ENCODE measurements at places on chromosomes 2 and 18. TPM values are rescaled to one million over a fixed set of nuclear protein-coding genes. Genes with fewer than 3 reads are reported as not detected.
A peak's percentile ranks its signal among the peaks of the same experiment; 100 is the strongest.

ZCCHC2 gene
- total RNA-seq: 12.9 TPM

ASAP2 gene
- total RNA-seq: 20.3 TPM

RNU2-63P gene
- total RNA-seq: not detected

AFF3 gene
- 10.8 TPM for total RNA-seq

UGT1A4 gene
- not detected for total RNA-seq

- no peak for DNase-seq
Observed at GRCh38 chr2:207499114-207499513, 30.6 kb upstream of the CREB1 start.

GRCh38 chr2:158570869-158571268, 114.1 kb downstream of the PKP4 start:
- DNase-seq: no peak

DNA sequence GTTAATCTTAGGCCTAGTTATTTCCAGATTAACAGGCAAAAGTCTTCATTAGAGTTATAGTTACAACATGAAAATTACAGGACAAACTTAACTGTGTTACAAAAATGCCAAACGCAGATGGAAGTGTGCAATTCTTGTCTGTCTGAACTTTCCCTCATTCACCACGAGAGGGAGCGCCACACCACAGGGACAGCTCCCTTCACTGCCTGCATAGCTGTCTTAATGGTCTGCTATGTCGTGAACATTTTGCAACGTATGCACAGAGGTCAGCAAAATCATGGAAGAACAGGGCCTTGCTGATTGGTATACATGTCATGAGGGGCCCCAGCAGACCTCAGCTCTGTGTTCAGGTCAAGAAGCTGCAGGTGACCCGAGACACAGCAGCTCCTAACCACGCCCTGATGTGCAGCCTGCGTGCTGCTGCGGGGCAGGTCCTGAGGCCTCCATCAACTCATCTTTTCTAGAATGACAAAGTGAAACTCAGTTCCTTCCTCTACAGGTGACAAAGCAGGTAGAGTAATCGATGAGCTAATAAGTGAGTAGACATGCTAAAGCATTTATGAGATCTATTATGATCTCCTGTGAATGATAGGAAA, 78.8 kb upstream of the ATP8B1 start:
- peak; percentile 72 for DNase-seq

- no peak for DNase-seq
Observed at GRCh38 chr2:41924024-41924423, 123.8 kb upstream of the PKDCC start.

DNA sequence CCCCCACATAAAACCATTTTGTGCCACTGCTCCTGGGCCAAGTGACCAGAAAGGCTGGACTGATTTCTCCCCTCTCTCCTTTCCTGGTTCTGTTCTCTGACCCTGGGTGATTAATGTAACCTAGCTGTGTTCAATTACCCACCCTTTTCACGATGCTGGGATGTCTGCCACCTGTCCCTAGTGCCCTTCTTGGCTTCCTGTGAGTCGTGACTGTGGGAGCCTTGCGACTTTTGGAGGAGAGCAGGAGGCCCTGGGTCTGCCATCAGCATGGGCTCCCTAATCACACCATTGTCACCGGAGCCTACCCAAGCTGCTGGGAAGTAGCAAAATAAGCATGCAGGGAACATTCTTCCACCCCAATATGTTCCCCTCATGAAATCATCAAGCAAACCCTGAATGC, 38.3 kb downstream of the SRSF7 start:
- DNase-seq: no peak

DNA sequence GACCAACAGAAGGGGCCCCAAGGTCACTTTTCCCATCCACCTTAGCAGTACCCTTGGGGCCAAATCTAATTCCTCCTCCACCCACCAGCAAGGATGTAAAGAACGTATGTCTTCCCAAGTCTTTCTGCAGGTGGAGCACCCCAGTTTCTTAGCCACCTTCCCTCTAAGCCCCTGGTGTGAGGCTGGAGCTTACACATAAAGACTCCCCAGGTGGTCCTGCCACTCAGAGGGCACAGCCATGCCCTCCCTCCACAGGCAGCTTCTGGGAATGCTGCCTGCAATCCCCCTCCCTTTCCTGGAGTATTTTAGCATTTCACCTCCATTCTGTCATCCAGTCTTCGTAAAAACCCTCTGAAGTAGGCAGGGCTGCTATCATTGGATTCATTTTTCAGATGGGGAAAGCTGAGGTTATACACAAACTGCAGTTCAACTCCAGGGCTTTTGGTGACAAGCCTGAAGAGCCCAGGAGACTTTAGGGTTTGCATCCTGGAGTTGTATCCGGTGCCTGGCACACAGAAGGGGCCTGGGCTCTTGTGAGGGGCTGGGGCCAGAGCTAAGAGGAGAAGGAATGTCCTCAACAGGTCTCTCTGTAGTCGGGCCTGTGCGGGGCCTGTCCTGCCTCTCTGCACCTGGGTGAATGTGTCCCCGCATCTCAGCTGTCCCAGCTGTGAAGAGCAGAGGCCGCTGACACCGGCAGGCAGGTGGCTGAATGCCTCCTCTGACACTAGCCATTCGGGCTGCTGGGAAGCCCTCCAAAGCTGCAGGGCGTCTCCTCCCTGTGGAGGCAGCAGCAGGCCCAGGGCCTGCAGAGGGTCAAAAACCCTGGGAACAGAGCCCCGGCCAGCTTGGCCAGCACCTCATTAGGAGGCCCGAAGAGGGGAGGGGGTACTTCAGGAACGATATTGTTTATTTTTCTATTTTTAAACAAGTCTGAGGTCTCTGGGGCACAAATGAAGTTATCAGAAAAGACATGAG, 27.6 kb downstream of the CIB4 start:
- DNase-seq: no peak

DNA sequence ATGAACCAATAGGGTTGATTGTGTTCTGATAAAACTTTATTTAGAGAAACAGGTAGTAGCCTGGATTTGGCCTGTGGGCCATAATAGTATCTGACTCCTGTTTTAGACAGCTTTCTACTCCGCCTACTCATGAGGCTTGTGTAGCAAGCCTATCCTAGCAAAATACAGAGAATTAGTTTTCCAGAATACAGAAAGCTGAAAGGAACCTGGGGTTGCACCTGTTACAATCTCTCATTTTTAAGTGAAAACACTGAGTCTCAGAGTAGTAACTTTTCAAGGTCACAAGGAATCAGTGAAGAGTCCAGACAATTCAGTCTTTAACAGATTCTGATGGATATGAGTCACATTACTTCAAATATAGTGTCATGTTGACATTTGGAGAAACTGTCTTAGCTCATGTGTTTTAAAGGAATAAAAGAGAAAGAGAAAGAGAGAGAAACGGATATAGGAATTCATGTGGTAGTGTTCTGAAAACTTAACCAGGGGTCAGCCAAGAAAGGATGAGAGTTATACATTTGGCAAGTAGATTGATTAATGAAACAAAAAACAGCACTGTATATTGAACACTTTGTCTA, 17.0 kb downstream of the ARHGAP28 start:
- no peak for DNase-seq

GRCh38 chr2:82837588-82838304, 1621.3 kb downstream of the SUCLG1 start:
- DNase-seq: no peak

DNA sequence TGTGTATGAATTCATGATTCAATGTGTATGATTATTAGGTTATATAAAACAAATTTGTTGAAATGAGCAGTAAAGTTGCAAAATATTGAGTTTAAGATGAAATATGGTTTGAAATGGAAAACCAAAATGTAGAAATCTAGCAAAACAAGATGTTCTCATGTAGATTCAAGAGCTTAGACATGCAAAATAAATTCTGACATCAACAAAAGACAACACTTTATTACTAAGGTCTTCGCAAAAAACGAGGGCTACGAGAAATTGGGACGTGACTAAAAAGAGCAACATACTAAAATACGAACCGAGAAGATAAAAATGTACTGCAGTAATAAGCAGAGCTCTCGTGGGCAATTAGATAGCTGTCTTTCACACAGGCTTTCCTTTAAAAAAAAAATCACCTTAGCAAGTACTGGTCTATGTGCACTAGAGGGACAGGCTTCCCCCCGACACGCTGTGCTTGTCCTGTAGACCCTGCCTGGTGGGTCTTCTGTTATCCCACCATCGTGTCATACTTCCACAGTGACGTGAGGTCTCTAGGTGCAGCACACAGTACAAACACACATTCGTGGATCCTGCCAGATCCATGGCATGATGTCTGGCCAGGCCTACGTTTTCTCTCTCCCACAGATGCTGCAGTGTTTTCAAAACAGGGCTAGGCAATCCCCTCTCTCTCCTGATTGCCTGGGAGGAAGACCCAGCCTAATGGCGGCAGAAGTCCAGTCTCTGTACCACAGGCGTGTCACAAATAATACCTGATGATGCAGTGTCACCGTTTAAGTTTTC, 240.8 kb downstream of the TCF4 start:
- DNase-seq: no peak

GRCh38 chr2:88666576-88666975, 24.9 kb upstream of the RPIA start:
- DNase-seq: no peak

DNA sequence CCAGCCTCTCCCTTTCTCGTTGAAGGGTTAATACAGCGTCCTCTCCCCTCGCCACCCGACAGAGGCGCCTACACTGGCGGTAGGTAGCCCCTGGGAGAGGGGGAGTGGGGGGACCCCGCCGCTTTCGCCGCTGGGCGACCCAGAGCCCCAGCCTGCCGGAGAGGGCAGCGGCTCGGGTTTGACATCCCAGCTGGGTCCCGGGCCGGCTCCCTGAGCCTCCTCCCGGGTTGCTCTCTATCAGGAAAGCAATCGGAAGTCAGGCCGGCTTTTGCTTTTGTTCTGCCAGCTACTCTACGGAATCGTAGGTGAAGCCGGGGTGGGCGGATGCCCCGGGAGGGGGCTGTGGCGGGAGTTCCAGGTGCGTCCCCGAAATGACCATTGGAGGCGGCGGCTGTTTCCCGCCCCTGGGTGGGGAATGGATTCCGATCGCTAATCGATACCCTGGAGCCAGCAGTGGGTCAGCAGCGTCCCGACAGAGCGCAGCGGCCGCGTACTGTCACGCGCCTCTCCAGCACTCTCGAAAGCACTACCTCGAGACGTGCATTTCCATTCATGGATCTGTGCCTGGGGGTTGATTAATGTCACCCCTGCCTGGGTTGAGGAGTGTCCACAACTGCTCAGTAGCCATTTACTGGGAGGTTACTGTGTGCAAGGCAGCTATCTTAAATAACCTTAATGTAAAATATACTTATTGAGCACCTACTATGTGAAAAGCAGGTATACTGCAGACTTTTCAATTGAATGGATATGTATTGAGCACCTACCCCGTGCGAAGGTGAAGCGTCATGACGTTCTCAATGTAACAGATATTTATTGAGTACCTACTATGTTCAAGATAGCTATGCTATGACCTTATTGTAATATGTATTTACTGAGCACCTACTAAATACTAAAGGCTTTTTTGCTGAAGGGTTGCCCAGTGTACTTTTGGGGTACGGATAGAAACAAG, 1.1 kb downstream of the MAPK4 start:
- DNase-seq: no peak

- DNase-seq: no peak
Observed at GRCh38 chr18:76054156-76054555, 440.9 kb downstream of the ZNF516 start.

DNA sequence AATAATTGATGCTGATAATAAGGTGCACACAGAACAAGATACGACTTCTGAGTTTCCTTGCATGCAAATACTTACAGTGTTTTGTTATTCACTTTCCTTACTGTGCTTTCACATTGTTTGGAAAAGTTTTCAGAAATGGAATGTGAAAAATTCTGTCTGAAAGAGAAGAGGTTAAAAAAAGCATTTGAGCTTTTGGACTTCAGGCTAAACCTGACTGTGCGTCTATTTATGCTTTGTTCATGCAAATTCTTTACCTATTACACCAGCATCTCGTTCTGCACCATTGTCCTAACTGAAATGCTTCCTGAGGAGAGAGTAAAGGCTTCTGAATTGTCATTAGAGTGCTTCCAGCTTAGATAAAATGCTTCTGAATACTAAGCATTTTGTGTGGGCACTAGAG, 61.4 kb downstream of the LHCGR start:
- no peak for DNase-seq

- DNase-seq: peak; percentile 79
Observed at GRCh38 chr18:11733031-11733430, 44.0 kb downstream of the GNAL start.

DNA sequence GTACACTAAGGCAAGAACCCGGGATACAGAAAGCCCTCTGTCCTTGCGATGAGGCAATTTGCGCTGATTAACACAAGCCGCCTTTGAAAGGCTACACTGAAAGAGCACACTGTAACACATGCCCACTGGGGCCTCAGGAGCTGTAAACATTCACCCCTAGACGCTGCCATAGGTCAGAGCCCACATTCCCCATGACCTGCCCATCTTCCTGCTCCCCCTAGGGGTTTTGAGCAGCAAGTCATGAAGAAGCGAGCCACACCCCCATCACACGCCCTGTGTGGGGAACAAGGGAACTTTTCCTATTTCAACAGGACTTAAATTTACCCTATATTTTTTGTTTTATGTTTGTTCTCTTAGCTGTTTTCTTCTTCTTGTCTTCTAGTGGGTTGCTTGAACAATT, 47.8 kb upstream of the SLC4A10 start:
- DNase-seq: no peak

DNA sequence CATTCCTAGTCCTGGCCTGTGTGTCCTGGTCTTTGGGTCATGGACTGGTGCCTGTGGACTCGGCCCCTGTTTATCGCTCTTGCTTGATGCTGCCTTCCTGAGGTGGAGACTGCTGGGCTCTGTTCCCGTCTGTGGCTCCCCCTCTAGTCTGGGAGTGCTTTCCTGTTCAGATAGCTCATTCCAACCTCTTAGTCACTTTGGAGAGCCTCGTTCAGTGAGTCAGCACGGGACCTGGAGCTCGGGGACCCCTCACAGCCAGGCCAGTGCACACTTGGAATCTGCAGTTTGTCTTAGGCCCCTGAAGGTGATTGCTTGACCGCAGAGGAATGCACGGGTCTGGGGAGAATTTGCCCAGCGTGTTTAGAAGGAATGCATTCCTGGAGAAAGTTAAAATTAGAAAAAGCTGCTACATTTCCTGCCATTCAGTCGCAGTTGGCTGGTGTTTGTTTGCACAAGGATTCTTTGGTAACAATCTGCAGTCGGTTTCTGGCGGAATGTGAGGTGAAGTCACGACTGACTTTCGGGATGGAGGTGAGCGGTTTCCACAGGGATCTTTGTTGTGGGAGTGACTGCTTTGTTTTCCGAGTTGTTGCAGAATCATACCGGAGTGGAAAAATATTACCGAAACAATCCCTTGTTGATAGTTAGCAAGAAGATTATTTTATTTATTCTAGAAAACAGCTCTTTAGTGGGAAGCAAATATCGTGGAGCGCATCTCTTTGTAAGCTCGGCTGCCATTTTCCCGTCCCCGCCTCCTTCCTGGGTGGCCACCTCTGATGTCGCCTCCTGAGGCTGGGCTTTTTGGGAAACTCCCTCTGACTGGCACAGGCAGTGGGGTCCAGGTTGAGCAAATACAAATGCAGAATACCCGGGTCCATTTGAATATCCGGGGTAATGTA, 29.6 kb downstream of the SH3BP4 start:
- peak; percentile 91 for DNase-seq

GRCh38 chr18:69557282-69557681, 156.6 kb downstream of the DOK6 start:
- no peak for DNase-seq

GRCh38 chr2:69013142-69013839, at the start of gene ANTXR1:
TSS of gene ANTXR1 (plus strand) at chr2:69013179. CDS start at chr2:69013500, 321 bp downstream.
- DNase-seq: no peak
